Testis (tissue), 5 donors: ENCODE measurements at places on chromosomes 6 and 20. TPM values are rescaled to one million over a fixed set of nuclear protein-coding genes. Genes with fewer than 3 reads are reported as not detected.

DNA sequence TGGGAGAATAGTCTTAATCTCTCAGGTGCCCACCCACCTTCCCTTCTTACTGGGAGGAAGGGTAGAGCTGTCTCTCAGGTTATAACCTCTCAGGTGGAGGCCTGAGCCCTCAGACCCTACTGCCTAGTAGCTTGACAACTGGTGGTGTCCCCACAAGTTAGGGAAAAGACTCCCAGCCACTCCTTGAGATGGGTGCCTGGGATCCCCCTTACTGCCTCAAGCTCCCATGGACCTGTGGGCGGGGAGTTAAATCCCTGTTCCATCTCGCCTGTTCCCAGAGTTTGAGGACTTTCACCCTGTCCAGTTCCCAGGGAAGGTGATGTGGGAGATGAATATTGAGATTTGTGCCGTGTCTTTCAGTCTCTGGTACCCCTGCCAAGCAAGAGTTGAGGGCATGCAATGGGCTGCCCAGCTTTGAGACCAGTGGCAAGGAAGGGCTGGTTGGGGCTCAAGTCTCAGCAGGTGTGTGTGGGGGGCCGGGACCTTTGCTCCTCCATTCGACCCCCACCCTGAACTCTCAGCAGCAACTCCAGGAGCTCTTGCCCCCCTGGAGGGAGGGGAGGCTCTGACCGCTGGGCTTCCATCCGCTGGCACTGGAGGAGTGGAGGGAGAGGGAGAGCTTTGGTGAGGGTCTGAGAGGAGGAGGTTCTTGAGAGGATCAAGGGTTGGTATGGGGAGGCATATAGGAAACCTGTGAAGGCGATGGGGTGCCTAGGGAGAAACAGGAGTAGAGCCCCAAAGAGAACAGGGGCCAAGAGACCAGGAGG lies 1.1 kb upstream of the PBX2 start:
- H3K4me3 ChIP-seq: peak overlapping the region; percentile 93
- no peaks in the 10 kb centered on the region for H3K36me3 ChIP-seq
- peaks cover 34% of the 10 kb centered on the region for H3K4me1 ChIP-seq
- H3K27ac ChIP-seq: peak overlapping the region; percentile 98

DNA sequence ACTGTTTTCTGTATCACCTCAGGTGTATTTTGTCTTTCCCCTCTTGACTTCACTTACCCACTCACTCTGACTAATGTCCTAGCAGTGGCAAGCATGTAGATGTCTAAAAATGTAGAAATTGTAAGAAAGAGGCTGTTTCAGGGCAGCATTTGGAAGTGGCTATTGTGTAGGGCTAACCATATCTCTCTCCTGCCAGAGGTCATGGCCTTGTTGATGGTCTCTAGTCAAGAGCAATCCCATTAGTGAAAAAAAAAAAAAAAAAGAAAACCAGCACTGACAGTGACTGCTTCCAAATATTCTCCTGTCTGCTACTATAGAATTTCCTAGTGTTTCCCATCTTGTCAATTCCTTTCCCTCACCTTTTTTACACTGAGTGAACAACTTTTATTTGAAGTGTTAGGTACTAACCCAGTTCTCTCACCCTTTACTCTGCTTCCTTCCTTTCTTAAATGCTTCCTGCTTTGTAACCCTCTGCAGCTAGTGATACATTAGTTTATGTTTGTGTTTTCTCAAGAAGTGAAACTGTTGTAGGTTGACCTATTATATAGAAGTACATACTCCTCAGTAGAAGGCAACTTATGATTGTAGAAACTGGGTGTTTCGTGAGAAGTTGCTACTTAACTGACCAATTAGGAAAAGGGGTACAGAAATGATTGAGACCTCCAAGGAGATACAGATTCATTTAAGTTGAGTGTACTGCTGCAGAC lies 174.1 kb upstream of the PTPRK start:
- H3K36me3 ChIP-seq: no peaks in the 10 kb centered on the region
- H3K4me3 ChIP-seq: no peak overlapping the region
- no peak for DNase-seq
- no peaks in the 10 kb centered on the region for H3K4me1 ChIP-seq
- H3K27ac ChIP-seq: no peak overlapping the region
- H3K27me3 ChIP-seq: no peaks in the 10 kb centered on the region

OR12D3 gene
- not detected for polyA plus RNA-seq

GRM1 gene
- polyA plus RNA-seq: 1.3 TPM
